Stimulated activated CD4-positive, alpha-beta T cell treated with anti-CD3 and anti-CD28 coated beads, Interleukin-1b, Interleukin-23, amount 100 ng/mL, for 1 hour (primary cell): ENCODE measurements at places on chromosomes 1 and 21.

DNA sequence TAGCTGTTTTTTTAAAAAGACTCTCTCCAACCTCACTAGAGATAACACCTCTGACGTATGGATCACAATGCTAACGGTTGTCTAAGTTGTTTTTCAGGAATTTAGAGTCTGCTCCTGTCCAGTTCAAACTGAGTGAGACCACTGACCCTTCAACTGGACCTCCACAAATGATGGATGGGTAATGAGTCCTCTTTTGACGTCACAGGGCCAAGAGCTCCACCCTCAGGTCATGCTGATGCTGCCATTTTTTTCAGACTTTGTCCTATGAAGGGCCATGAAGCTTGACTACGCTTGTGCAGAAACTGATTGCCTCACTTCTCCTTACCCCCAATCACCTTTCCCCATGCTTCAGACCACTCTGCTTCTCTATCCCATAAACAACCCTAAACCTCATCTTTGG, 16.6 kb downstream of the GRIK3 start:
- DNase-seq, result no peak

- DNase-seq, result no peak
Measured at GRCh38 chr1:240854367-240854766, 242.4 kb upstream of the GREM2 start.

GRCh38 chr1:235532360-235532759, 28.1 kb upstream of the B3GALNT2 start:
- no peak for DNase-seq

DNA sequence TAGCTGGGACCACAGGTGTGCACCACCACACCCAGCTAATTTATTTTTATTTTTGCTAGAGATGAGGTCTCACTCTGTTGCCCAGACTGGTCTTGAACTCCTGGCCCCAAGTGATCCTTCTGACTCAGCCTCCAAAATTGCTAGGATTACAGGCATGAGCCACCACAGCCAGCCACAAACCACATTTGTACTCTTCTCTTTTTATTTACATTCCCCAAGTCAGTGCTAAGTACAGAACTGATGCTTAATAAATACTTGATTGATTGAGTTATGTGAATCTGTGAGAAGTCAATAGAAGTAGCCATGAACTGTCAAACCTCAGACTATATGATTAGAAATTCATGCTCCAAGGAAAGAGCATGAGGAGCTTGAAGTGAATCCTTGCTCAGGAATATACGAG, 48.5 kb upstream of the S1PR1 start:
- no peak for DNase-seq

DNA sequence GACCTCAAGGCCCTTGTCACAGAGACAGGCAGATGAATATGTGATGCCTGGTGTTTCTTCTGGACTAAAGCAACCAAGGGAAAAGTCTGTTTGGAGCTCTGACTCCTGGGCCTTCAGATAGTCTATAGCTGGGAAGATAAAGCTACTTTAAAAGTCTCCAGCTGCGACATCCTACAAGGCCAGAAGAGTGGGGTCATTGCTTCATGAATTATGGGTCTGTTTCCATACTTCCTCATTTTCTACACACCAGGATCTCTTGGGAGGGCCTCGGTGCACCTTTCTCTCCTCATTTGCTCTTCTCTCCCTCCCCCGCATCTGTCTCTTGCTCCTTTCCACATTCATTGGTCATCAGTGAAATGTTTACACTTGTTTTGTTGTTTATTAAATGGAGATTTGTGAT, 44.8 kb downstream of the SYT2 start:
- DNase-seq, result no peak
